NCI-H1694 (cell line): ENCODE measurements at places on chromosomes 4 and X.

DNA sequence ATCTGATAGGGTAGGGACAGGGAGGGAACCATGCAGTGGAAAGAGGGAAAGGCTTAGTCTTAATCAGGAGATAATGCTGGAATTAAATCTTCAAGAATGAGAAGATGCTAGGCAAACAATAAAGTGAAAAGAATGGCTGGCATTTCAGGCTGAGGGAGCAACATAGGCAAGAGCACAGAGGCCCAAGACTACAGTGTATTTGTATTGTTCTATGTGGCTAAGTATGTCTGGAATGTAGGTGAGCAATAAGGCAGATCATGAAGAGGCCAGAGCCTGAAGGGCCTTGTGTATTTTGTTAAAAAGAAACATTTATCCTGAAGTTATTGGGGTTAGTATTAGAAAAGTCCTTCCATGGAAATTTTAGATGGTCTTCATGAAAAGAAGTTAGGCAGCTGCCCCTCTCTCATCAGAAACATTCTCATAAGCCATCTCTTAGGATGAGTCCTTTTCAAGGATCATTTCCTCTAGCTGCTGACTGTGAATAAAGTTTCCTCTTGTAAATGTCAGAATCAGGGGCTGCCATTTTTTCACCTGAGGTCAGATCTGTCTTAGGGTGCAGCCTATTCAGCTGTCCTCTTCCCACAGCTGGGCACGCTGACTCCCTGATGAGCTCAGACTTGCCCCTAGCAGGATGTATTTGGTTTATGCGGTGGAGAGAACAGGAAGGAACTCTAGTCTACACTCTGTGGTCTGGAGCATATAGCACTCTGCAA is 46.3 kb downstream of the ATP10D start:
- no peak for DNase-seq

- no peak for DNase-seq
Observed at GRCh38 chr4:184074677-184075388, 142.8 kb downstream of the ENPP6 start.

GRCh38 chr4:907103-907400 is 25.1 kb downstream of the GAK start:
- no peak for DNase-seq

GRCh38 chr4:80186676-80187075 is 10.6 kb upstream of the PRDM8 start:
- no peak for DNase-seq

GRCh38 chr4:168218645-168219044 is 99.9 kb downstream of the DDX60 start:
- DNase-seq: no peak

DNA sequence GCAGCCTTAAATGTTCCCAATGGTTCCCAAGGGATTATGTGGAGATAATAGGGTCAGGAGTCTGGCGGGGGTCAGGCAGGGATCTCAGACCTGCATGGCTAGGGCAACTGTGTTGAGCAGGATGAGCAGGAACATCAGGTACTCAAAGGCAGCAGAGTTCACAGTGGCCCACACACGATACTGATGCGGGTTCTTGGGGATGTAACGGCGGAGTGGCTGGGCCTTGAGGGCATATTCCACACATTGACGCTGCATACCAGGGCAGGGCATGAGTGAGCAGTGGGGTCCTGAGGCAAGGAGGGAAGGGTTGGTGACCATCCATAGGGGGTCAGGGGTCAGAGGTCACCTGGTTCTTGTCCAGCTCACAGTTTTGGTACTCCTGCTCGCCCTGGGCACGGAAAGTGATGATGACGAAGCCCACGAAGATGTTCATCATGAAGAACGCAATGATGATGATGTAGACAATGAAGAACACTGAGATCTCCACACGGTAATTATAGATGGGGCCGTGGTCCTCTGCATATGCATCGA is 15.1 kb upstream of the SYP start:
- no peak for DNase-seq

- DNase-seq: no peak
Observed at GRCh38 chrX:140764401-140764919, 54.9 kb downstream of the LINC00632 start.

- DNase-seq: no peak
Observed at GRCh38 chr4:28435314-28435713, 1574.7 kb downstream of the STIM2 start.

GRCh38 chr4:35102066-35102465 is 1142.2 kb downstream of the ARAP2 start:
- no peak for DNase-seq

- DNase-seq: no peak
Observed at GRCh38 chrX:15299941-15300851, 15.2 kb downstream of the ASB11 start.

- no peak for DNase-seq
Observed at GRCh38 chrX:76971393-76972376, 475.5 kb upstream of the FGF16 start.

DNA sequence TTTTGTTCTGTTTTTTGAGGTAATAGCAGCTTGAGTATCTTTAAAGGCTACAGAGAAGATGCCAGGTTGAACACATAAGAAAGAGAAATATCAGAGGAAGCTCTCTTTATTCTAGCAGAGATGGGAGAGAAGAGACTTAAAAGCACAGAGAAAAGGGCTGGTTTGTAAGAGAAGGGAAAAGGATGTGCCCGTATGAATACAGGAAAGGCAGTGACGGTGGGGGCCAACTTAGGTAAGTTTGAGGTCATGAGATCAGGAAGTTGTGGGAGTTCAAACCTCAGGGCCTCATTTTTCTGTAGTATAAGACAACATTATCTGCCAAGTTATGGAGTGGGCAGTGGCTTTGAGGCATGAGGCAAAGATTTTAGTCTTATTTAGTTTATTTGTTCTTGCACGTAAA is 121.3 kb upstream of the S100G start:
- DNase-seq: no peak

- DNase-seq: peak; percentile 9
Observed at GRCh38 chr4:74934016-74934831, 1.3 kb downstream of the PARM1 start.

DNA sequence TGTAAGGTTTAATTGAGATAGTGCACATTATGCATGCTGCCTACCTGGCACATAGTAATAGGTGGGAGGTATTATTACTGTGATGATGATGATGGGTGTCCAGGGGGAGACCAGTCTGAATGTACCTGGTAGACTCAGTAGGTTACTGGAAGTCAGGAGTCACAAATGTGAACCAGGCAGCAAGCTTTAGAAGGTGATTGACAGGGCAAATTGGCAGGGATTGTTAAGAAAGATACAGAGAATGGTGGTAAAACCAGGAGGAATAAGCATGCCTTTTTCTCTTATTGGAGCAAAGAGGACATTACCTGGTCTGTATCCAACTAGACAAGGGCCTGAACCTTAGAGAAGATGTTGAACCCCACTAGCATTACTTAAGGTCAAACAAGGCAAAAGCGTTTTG is 108.1 kb downstream of the ANXA3 start:
- DNase-seq: no peak

GRCh38 chr4:143307531-143307930 is 29.1 kb upstream of the GAB1 start:
- DNase-seq: no peak

- no peak for DNase-seq
Observed at GRCh38 chrX:55777596-55777995, 60.0 kb downstream of the RRAGB start.

DNA sequence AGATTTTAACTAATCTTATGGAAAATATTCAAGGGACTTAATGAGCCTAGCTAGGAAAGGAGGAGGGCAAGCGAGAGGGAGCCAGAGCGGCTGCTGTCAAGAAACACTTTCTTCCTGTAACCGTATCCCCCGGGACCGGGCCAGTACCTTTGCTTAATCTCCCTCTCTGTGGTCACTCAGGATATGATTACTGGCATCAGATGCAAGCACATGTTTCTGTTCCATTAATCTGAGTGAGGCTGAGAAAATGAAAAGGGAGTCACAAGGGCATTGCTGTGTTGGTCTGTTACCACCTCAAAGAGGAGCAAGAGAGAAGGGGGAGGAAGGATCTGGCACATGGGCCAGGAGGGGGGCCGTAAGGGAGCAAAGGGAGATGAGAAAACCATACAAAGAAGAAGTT is 356.7 kb upstream of the GATB start:
- no peak for DNase-seq

GRCh38 chr4:2436761-2437474 is 18.2 kb downstream of the CFAP99 start:
- no peak for DNase-seq

GRCh38 chrX:41781500-41781899 is 57.5 kb downstream of the GPR82 start:
- DNase-seq: peak; percentile 49

DNA sequence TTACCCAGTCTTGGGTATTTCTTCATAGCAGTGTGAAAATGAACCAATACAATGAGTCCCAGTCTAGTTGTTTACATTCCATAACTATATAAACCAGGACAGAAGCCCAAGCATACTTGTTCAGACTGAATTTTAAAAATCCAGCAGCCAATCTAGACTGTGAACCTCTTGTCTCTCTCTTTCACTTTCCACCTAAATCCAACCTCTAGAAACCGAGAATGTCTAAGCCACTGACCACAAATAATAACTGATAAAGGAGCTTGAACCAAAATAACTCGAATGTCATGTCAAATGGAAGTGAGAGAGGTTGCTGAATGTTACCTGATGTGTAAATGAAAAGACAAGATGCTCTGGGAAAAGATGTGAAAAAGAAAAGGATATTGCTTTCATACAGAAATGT is 544.7 kb downstream of the NLGN4X start:
- DNase-seq: no peak

- no peak for DNase-seq
Observed at GRCh38 chr4:154625971-154626370, 13.5 kb upstream of the FGG start.

GRCh38 chr4:115356176-115356575 is 242.8 kb upstream of the NDST4 start:
- DNase-seq: no peak

GRCh38 chrX:41153448-41153847 is 68.2 kb downstream of the USP9X start:
- no peak for DNase-seq

DNA sequence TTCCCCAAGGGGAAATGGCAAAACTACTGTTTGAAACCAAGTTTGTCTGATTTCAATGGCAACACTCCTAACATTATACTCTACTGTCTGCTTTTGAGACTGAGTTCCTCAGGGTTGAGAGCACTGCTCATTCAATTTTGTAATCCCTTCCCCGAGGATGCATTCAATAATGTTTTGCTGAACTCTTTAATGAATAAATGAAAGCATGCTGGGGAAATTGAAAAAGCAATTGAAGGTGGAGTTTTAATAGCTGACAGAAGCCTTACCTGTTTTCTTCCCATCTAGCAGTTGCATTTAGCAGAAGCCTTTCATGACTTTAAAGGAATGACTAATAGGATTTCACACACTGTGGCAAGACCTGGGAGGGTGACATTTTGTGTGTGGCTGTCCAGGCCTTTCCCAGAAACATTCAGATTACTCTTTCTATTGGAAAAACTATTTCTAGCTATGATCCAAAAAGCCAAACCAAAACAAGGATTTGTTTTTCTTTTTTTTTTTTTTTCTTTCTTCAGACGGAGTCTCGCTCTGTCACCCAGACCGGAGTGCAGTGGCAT is 45.1 kb downstream of the DTHD1 start:
- DNase-seq: no peak

- DNase-seq: no peak
Observed at GRCh38 chrX:125742811-125743210, 423.1 kb downstream of the TEX13C start.

GRCh38 chrX:27679281-27679680 is 89.1 kb downstream of the DCAF8L2 start:
- no peak for DNase-seq

GRCh38 chr4:149955780-149956390 is 122.4 kb upstream of the DCLK2 start:
- no peak for DNase-seq

GRCh38 chr4:11954093-11954492 is 525.4 kb upstream of the HS3ST1 start:
- DNase-seq: peak; percentile 19

- DNase-seq: no peak
Observed at GRCh38 chr4:80732010-80732409, 298.5 kb upstream of the BMP3 start.

GRCh38 chrX:100931218-100931924 is 2.7 kb upstream of the XKRX start:
- DNase-seq: no peak

DNA sequence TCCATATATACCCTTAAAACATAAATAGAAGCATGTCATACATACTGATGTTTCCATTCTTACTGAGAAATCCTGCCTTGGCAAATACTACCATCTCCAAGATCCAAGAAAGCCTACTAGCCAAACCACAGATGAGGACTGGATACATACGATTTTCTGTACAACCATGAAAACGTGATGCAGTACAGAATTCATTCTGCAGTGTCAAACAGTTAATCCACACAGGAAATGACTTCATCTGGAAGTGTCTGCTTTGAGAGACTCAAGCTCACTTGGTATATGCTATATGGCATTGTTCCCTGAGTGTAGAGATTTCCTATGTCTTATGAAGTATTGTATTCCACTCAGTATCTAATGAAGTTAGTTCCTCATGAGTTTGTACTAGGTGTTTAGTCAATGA is 94.3 kb downstream of the CT47B1 start:
- DNase-seq: no peak

- DNase-seq: peak; percentile 0
Observed at GRCh38 chrX:83759872-83760271, 101.1 kb upstream of the CYLC1 start.

GRCh38 chrX:10794203-10794630 is 173.8 kb upstream of the MID1 start:
- DNase-seq: no peak
